ENCODE measurements at places on chromosomes 7 and 10. TPM values are rescaled to one million over a fixed set of nuclear protein-coding genes. Genes with fewer than 3 reads are reported as not detected.

DNA sequence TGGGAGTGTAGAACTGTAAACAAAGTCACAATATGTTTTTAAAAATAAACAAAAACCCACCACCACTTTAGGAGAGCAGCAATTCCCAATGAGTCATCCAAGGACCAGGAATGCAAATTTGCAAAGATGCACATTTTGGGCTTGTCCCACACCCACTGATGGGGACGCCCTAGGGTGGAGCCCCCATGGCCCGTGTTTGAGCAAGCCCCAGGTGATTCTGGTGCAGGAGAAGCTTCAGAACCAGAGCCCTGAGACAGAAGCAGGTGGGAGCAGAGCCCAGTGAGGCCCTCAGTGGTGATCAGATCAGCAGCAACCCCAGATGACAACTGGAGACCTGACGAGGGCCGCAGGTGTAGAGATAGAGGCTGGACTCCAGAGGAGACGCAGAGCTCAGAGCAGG, 55.1 kb upstream of the PFKP start:
- no peak for DNase-seq

GRCh38 chr7:49790209-49790608, 16.8 kb downstream of the VWC2 start:
- no peak for DNase-seq

- no peak for DNase-seq
Measured at GRCh38 chr7:91007371-91007770, 256.9 kb upstream of the FZD1 start.

The SLC26A4 gene
- 0.47 TPM for total RNA-seq

DNA sequence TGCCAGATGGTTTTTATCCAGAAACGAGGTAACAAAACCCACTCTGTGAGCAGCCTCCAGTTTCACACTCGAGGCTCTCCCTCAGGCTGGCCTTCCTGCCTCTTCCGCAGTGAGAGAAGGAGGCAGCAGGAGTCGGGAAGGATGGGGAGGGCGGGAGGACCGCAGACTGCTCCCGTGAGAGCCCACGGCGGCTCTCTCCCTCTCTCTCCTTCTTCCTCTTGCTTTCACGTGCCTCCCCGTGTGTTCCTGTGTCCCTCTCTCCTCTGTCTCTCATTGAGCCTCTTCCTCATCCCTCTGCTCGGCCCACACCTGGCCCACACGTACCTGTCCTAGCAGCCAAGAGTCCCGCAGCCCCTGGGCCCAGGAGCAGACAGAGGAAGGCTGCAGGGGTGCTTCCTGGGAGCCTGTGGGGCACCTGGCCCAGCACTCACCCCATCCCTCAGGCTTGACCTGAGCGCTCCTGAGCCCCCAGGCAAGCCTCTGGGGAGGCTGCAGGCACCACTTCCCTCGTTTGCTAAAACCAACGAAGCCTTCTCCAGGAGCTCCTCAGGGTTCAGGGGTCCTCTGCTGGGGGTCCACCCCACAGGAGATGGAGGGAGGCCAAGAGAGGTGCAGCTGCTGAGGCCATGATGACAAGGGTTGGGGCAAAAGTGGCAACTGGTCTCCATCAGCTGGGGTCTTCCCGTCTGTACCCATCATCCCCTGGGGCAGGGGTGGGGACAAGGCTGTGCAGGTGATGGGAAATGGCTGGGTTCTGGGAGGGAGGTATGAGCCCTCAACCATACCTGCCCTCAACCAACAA, 13.6 kb downstream of the SPOCK2 start:
- no peak for DNase-seq

DNA sequence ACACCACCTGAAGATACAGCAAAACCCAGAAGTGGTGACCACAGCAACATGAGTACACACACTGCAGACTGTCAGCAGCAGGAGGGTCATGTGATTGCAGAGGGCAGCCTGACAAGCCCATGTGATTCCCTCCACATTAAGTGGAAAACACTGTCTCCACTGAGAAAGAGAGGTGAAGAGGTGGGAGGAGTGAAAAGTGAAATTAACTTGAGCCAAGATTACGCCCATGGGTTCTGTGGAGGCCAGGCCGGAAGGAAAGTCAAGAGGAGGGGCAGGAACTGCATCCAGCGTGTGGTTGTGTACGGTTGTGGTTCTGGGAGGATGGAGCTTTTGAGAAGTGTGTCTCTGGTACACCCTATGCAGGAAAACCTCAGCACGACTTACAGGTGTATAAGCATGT, 138.5 kb downstream of the PLXNA4 start:
- no peak for DNase-seq

GRCh38 chr7:44765579-44766415, 17.1 kb downstream of the ZMIZ2 start:
- no peak for DNase-seq

DNA sequence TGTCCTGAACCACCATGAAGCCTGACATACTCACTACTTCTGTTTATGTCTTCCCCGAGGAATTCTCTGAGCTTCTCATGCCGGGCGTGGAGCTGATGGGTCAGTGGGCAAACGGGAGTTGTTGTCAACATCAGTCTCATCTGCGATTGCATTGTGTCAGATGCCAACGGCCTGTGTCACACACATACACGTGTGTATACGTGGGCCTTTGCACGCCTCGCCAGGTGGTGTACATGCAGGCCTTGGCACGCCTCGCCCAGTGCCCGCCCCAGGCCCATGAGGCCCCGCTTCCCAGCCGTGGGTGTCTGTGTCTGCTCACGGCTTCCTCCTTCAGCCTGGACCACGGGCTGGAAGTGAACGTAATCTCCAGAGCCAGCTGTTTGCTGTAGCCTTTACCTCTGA, 7.5 kb upstream of the CSGALNACT2 start:
- no peak for DNase-seq

DNA sequence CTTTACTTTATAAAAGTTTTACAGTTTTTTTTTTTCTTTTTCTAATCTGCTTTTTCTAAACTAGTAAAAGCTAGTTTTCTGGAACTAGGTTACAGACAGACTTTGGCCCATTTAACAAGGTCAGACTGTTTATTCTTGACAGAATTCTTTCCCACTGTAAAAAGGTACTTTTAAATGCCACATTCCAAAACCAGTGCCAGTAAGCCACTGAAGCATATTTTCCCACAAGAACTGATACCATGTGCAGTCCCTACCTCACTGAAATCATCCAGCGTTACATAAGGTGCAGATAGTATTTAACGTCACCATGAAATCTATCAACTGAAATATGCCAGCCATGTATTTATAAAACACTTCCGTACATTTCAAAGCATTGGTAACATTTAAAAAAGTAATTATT, 121.6 kb downstream of the CDK6 start:
- DNase-seq, result no peak
